HepG2 (cell line): ENCODE measurements at places on chromosomes 5 and 9. TPM values are rescaled to one million over a fixed set of nuclear protein-coding genes. Genes with fewer than 3 reads are reported as not detected.

DNA sequence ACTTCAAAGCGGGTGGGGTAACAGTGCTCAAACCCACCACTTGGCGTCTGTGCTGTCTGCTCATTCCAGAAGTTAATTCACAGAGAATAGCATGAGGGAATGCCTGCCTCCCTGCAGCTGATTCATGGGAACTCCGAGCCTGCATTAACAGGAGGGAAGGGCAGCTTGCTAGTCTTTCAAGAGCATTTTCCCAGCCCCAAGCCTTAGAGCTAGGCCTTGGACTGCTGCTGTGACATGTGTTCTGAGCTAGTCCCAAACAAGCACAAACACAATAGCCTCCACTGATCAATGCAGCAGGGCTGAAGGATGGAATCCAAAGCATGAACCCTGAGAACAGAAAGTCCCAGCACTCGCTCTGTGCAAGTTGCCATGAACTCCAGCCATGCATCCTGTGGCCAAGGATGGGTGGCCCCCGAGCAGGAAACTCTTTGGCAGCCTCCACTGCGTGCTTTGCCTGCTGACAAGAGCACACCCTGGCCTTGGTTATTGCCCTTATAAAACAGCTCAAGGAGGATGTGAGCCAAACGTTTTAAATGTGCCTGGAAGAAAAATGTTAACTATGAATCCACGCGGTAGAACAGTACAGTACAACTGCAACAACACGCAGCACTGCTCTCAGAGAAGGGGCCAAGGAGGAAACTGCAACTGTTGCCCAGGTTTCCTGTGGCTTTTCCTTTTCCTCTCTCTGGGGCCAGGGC, 653.1 kb upstream of the KLF4 start:
- H3K36me3 ChIP-seq = no peaks in the 10 kb centered on the region
- H3K4me1 ChIP-seq = no peaks in the 10 kb centered on the region
- H3K4me3 ChIP-seq = no peak overlapping the region
- H3K27me3 ChIP-seq = no peaks in the 10 kb centered on the region
- no peak for DNase-seq
- H3K27ac ChIP-seq = no peak overlapping the region

DNA sequence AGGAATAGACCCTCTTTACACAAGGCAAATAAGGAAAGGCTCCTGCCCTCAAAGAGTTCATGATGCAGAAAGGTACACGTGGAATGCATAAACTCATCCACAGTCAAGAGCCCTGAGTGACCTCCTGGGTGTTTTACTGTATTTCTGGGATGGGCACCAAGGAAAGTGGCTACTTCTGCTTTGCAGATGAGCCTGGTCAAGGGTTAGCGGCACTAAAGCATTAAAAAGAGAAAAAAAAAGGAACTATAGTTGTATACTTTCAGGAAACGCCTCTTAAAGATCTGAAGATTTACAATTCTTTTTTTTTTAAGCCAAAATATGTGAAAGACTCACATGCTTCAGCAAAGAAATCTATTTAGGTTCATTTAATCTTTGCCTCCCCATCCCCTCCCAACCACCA, 366.2 kb upstream of the PDE4D start:
- no peak overlapping the region for H3K27ac ChIP-seq
- H3K36me3 ChIP-seq = no peaks in the 10 kb centered on the region
- DNase-seq = no peak

DNA sequence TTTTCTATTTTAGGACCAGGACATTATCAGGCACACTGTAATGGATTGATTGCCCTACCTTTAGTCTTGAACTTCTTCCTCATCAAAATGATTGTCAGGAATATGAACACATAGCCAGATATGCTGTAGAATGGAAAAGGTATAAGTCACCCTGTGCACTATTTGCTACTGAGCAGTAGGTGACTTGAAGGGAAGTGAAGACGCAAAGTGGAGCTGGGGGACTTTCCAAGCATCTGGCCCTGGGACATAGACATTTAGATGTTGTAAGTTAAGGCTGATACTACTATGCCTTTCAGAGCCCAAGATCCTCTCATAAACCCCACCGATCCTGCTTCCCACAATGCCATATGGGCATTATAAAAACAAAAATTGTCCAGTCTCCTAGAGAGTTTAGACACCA, 174.5 kb downstream of the DOCK8 start:
- no peak for DNase-seq
- H3K36me3 ChIP-seq = no peaks in the 10 kb centered on the region
- H3K27ac ChIP-seq = no peak overlapping the region
- H3K27me3 ChIP-seq = no peaks in the 10 kb centered on the region

GRCh38 chr5:36982146-36982545, 105.6 kb downstream of the NIPBL start:
- no peak for DNase-seq
- H3K4me1 ChIP-seq = no peaks in the 10 kb centered on the region
- peaks cover 3% of the 10 kb centered on the region; the same call in 1 of the 2 replicates for H3K36me3 ChIP-seq
- H3K27ac ChIP-seq = no peak overlapping the region

DNA sequence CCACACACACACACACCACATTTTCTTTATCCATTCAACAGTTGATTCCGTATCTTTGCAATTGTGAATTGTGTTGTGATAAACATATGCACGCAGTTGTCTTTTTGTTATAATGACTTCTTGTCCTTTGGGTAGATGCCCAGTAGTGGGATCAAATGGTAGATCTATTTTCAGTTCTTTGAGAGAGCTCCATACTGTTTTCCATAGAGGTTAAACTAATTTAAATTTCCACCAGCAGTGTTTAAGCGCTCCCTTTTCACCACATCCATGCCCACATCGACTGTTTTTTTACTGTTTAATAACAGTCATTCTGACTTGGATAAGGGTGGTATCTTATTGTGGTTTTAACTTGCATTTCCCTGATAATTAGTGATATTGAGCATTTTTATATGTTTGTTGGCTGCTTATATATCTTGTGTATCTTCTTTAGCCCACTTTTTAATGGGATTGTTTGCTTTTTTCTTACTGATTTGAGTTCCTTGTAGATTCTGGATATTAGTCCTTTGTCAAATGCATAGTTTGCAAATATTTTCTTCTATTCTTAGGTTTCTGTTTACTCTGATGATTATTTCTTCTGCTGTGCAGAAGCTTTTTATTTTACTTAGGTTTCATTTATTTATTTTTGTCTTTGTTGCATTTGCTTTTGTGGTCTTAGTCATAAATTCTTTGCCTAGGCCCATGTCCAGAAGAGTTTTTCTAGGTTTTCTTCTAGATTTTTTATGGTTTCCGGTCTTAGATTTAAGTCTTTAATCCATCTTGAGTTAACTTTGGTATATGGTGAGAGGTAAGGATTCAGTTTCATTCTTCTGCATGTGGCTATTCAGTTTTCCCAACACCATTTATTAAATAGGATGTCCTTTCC, 82.4 kb downstream of the SH3RF2 start:
- H3K27ac ChIP-seq = no peak overlapping the region
- H3K27me3 ChIP-seq = no peaks in the 10 kb centered on the region
- DNase-seq = no peak
- no peak overlapping the region for H3K4me3 ChIP-seq
- peaks cover 6% of the 10 kb centered on the region; the same call in 1 of the 2 replicates for H3K4me1 ChIP-seq
- H3K36me3 ChIP-seq = peaks cover 4% of the 10 kb centered on the region

- H3K27me3 ChIP-seq = no peaks in the 10 kb centered on the region; the same call in 2 of the 3 replicates
- H3K36me3 ChIP-seq = no peaks in the 10 kb centered on the region
- no peak for DNase-seq
Measured at GRCh38 chr5:74286734-74287695, 353.5 kb downstream of the ENC1 start.

- H3K36me3 ChIP-seq = peaks cover 8% of the 10 kb centered on the region
- DNase-seq = no peak
Measured at GRCh38 chr9:136943291-136944211, 987 bp downstream of the FBXW5 start.

Gene FOXD4L4
- total RNA-seq = 0.38 TPM in 1 of 2 replicates, not detected in the other

Gene TMEM203
- 36.7 and 36.9 TPM in 2 replicates for total RNA-seq

Gene SLC6A18
- total RNA-seq = not detected in 2 replicates

Gene PCDHB6
- total RNA-seq = 0.04 TPM in 1 of 2 replicates, not detected in the other
